ENCODE measurements at places on chromosomes 12 and 14.

- no peak for DNase-seq
Measured at GRCh38 chr12:31220633-31221550, 105.1 kb downstream of the SINHCAF start.

GRCh38 chr12:14961466-14962152 lies at the start of gene ARHGDIB:
ARHGDIB (minus strand) TSS chr12:14961601; CDS start chr12:14950712, 10,889 bp downstream.
- DNase-seq, result no peak

DNA sequence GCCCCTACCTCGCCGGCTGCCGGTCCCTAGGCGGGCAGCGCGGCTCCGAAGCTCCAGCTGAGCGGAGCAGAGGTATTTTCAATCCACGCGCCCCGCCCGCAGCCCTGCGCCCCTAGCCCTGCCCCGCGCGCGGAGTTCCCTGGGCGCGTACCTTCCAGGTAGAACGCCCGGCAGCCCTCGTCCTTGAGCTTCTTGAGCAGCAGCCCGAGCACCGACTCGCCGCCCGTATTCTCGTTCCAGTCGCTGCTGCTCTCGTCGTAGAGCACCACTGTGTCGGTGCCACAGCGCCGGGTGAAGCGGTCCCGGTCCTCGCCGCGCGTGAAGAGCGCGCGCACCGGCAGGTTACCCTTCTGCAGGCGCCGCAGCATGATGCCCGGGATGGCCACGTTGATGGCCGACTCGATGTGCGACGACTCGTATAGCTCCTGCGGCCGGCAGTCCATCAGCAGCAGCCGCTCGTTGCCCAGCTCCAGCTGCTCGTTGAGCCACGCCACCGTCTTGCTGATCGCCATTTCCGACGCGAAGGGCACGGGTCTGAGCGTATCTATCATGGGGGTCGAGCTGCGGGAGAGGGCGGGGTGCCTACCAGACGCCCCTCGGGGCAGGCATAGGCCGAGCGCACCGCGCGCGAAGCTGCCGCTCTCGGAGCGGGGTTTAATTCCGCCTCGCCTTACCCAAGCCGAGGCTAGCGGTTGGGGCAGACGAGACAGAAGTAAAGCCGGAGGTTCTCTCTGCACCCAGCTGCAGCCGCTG lies 636 bp downstream of the DUSP6 start:
- no peak for DNase-seq

GRCh38 chr14:105422695-105423487 lies 3.3 kb downstream of the MTA1 start:
- no peak for DNase-seq

DNA sequence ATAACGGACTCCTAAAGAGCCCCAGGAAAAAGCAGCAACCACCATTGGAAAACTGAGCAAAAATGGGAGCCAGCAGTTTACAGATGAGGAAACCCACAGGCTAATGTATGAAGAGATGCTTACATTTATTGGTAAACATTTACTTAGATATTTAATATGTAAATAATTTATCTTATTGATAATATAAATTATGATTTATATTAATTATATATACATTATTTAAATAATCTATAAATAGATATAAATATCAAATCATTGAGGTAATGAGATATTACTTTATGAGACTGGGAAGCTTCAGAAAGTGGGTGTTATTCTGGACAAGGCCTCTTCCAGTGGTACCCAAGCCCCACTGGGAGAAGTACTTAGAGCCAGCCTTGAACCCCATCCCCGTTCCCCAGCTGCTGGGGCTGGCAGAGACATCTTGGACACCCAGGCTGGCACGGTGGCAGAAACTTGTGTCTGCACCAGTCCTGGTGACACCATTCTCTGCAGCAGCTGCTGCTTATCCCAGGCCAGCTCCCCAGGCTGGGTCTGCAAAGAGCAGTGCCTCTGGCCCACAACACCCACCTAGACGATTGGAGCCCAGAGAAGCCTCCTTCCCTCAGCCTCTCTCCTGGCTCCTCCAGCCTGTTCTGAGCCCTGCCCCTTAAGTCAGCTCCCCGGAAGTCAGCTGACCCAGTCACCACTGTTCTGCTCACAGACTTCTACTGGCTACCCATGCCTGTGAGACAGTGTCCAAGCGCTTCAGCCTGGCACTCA lies 25.9 kb downstream of the ISCA2 start:
- DNase-seq, result no peak

DNA sequence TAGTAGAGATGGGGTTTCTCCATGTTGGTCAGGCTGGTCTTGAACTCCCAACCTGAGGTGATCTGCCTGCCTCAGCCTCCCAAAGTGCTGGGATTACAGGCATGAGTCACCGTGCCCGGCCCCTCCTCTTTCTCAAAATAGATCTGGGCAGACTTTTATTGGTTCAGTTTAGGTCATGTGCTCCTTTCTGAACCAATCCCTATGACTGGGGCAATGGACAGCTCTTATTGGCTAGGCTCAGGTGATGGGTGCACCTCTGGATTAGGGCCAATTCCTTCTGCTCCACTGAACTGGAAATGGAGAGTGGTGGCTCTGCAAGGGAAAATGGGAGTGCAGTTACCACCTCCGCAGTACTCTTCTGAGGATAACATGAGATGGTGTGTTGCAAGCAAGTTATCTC lies 6.2 kb upstream of the ATP6V0A2 start:
- DNase-seq, result no peak

GRCh38 chr12:6376079-6376869 lies 911 bp upstream of the SCNN1A start:
- DNase-seq, result no peak

GRCh38 chr12:2120982-2121758 lies 68.4 kb downstream of the CACNA1C start:
- no peak for DNase-seq

GRCh38 chr12:41061192-41061591 lies 126.9 kb upstream of the PDZRN4 start:
- DNase-seq, result no peak

DNA sequence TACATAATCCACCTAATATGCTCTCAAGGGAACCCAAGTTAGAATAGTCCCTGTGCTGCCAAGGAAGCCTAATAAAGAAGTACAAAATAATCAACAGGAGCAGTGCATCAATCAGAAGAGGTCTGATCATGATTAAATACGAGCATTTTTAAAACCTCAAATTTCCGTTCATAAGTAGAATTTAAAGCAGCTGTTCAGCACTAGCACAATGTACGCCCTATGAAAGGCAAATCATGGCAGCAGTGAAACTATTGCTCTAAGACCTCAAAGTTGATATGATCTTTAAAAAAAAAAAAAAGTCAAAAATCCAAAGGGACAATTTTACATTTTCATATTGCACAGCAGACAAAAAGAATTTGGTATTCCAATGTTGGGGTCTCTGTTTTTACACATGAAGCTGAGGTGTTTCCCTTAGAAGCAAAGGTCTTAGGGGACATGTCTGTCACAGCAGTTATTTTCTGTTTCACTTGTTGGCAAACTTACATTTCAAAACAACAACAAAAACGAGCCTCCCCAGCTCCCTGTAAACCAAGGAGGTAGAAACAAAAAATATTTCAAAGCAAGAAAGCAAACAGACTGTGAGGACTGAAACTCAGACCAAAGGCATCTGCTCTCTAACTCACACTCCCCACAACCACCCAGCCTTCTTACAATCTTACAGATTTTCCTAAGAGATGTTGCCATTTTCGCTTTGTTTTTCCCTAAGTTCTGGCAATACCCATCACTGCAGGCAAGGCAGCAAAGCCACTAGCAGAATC lies 28.2 kb downstream of the SOX5 start:
- no peak for DNase-seq

DNA sequence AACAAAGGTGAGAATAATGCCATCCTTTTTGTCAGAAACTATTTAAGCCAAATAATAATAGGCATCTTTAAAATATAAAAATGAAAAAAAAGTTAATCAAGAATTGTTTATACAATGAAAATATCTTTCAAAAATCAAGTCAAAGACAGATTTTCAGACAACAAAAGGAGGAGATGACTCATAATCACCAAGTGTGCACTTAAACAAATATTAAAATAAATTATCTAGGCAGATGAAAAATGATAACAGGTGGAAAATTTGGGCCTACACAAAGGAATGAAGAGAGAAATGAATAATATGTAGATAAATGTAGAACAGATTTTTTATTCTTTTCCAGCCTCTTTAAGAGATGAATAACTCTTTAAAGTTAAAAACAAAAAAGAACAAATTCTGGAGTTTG lies 250.0 kb upstream of the PLEKHG7 start:
- no peak for DNase-seq

DNA sequence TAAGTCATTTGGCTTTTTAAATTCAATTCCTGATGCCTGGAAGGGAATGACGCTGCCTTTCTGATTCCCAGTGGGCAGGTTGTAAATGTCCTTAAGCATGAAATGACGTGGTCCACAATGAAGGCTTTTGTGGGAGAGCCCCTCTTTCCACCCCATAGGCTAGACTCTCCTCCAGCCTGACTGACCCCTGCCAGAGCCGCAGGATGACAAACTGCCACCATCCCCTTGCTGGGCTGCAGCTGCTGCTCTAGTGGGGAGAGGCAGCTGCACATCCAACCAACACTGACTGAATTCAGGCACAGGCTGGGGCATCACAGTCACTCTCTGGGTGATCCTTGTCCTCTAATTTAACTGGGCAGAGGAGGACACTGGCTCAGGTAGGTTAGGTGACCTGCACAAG lies 6.3 kb downstream of the TSPAN11 start:
- DNase-seq, result no peak

- no peak for DNase-seq
Measured at GRCh38 chr12:101077791-101078528, 132.1 kb downstream of the SLC5A8 start.

GRCh38 chr12:56634837-56635791 lies 5.0 kb upstream of the BAZ2A start:
- no peak for DNase-seq

GRCh38 chr12:1965916-1966315 lies 38.3 kb downstream of the DCP1B start:
- no peak for DNase-seq

- DNase-seq, result no peak
Measured at GRCh38 chr14:99726538-99727095, 42.5 kb downstream of the CYP46A1 start.

DNA sequence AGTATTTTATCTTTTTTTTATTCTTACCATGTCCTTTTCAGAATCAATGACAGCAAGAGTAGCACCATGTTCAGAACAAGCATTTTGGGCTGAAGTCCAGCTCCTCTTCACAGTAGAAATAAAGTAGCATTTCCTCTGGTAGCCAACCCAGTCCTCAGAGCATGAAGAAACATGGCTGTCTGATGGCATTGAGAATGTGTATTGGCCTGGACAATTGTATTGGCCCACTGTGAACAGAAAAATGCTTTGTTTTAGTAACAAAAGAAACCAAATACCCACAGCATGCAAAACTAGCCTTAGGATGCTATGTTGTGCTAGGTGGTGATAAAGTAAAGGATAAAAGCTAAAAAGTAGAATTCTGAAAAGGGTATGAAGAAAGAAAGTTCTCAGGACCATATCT lies 5.7 kb downstream of the CD69 start:
- no peak for DNase-seq

GRCh38 chr12:109759595-109759994 lies 46.0 kb downstream of the FAM222A start:
- DNase-seq, result no peak

GRCh38 chr12:79373896-79374499 lies 316.8 kb downstream of the PAWR start:
- DNase-seq, result no peak

DNA sequence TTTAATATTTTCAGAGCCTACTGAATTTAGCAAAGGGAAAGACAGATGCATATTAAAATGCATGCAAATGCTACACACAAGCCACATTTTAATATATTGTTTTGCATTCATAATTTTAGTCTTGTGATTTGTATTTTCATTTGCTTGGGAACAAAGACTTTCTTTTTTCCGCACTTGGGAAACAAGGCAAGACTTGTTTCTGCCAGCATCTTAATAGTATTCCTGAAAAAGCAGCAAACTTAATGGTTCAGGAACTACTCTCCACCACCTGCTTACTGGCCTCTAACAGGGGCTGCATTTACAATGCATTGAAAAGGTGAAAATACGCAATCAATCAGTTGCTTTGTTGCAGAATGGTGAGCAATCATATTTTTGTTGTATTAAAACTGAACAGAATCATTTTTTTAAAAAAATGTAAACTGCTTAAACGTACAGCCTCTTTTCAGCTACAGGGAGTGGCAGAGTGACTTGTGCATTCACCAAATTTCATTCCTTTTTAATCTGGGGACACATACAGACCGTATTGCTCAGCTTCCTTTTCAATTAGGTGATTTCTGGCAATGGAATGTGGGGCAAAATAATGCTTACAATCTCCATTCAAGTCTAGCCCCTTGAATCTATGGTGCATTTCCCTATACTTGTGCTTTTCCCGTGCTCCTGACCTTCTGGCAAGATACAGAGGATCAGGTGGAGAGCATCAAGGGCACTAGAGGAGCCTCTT lies 144.1 kb upstream of the BTG1 start:
- DNase-seq, result no peak

DNA sequence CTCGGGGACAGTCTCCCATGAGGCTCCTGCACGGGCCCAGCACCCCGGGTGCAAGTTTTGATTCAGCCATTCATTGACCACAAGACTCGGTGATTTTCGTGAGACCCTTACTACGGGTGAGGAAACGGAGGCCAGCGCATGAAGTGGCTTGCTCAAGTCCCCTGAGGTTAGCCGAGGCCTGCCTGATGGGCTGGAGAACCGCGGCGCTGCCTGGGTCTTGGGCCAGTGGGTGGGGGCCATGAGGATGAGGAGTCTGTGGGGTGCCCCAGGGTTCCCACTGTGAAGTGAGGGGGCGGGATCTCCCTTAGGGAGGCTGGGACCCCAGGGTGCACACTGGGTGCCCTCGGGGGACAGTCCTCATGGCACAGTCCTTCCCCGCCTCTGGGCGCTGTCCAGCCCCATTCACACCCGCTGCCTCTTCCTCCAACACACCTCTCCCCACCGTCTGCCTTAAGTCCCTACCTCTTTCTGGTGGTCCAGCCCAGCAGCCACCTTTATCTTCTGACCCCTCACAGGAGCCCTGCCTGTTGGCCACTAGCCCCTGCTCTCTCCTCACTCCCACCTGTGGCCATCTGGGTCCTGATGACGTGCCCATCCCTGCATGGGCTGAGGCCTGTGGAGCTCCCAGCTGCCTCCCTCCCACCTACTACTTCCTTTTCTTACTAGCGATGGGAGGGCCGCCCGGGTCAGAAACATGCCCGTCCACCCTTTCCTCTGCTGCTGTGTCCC lies 16.3 kb downstream of the BEGAIN start:
- DNase-seq, result no peak

- no peak for DNase-seq
Measured at GRCh38 chr12:50984586-50985298, 32.4 kb downstream of the HIGD1C start.

GRCh38 chr12:65878540-65878939 lies 54.3 kb downstream of the HMGA2 start:
- no peak for DNase-seq

- no peak for DNase-seq
Measured at GRCh38 chr14:53509276-53510244, 356.4 kb upstream of the DDHD1 start.

- no peak for DNase-seq
Measured at GRCh38 chr14:96915478-96915877, 118.3 kb downstream of the VRK1 start.

- DNase-seq, result no peak
Measured at GRCh38 chr14:34364201-34364600, 97.8 kb downstream of the SPTSSA start.

DNA sequence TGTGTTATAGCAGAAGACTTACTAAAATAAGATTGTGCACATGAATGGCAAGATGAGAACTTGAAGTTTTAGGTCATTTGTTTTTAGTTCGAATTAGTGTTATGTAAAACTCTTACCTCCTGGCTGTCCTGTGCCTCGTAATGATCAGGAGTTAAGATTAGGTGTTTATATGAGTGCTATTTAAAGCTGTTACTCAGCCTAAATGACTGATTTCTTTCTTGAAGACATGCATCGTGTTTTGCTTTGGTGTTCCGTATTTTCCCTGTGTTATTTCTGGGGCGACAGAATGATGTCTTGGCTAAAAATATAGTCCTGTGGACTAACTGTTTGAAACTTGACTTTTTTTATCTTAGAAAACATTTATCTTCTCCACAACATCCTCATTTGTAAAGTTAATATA lies 22.1 kb downstream of the SCYL2 start:
- DNase-seq, result no peak
